ENCODE measurements at places on chromosomes 4 and X.

- DNase-seq, result no peak
- no peak overlapping the region for H3K4me3 ChIP-seq
- H3K27ac ChIP-seq, result no peak overlapping the region
- no peaks in the 10 kb centered on the region for H3K4me1 ChIP-seq
- no peaks in the 10 kb centered on the region for H3K27me3 ChIP-seq
These were observed 689.1 kb upstream of the DIAPH2 start for GRCh38 chrX:95995583-95995982.

- no peak overlapping the region for H3K4me3 ChIP-seq
- H3K27me3 ChIP-seq, result no peaks in the 10 kb centered on the region
These were observed 256.1 kb upstream of the GIMD1 start for GRCh38 chr4:106624671-106625070.

- no peaks in the 10 kb centered on the region for H3K27me3 ChIP-seq
- DNase-seq, result peak; percentile 47
- H3K4me1 ChIP-seq, result peaks cover 28% of the 10 kb centered on the region
- H3K4me3 ChIP-seq, result peak within 1 kb of the TSS; percentile 75
These were observed at the start of gene FLNA for GRCh38 chrX:154374313-154375155. FLNA (minus strand) TSS chrX:154374634; CDS start chrX:154371245, 3,389 bp downstream.

GRCh38 chr4:19386786-19387185 lies 864.9 kb upstream of the SLIT2 start:
- no peak for DNase-seq
- no peak overlapping the region for H3K27ac ChIP-seq
- H3K4me3 ChIP-seq, result no peak overlapping the region
- H3K4me1 ChIP-seq, result no peaks in the 10 kb centered on the region
- no peaks in the 10 kb centered on the region for H3K27me3 ChIP-seq

- no peaks in the 10 kb centered on the region for H3K27me3 ChIP-seq
- peaks cover 17% of the 10 kb centered on the region for H3K36me3 ChIP-seq
- no peak for DNase-seq
- H3K27ac ChIP-seq, result no peak overlapping the region
- H3K4me1 ChIP-seq, result no peaks in the 10 kb centered on the region
- no peak overlapping the region for H3K4me3 ChIP-seq
These were observed 78.2 kb downstream of the SLC10A7 start for GRCh38 chr4:146443525-146443924.

- no peak overlapping the region for H3K27ac ChIP-seq
- no peaks in the 10 kb centered on the region for H3K4me1 ChIP-seq
- DNase-seq, result no peak
- H3K27me3 ChIP-seq, result no peaks in the 10 kb centered on the region
- peaks cover 75% of the 10 kb centered on the region for H3K36me3 ChIP-seq
These were observed 8.5 kb downstream of the SRP72 start for GRCh38 chr4:56475917-56476316.

GRCh38 chr4:8910100-8910821 lies 38.6 kb upstream of the HMX1 start:
- no peaks in the 10 kb centered on the region for H3K36me3 ChIP-seq
- H3K27me3 ChIP-seq, result no peaks in the 10 kb centered on the region
- H3K27ac ChIP-seq, result no peak overlapping the region
- DNase-seq, result no peak

- H3K4me1 ChIP-seq, result no peaks in the 10 kb centered on the region
- peaks cover 4% of the 10 kb centered on the region for H3K27me3 ChIP-seq
- no peak for DNase-seq
These were observed 253.4 kb downstream of the TMA16 start for GRCh38 chr4:163747886-163748285.

- peaks cover 49% of the 10 kb centered on the region for H3K36me3 ChIP-seq
- peak overlapping the region; percentile 97 for H3K4me3 ChIP-seq
- H3K4me1 ChIP-seq, result peaks cover 26% of the 10 kb centered on the region
- H3K27ac ChIP-seq, result peak overlapping the region; percentile 100
These were observed 1.4 kb downstream of the RBM3 start for GRCh38 chrX:48575642-48576041.

DNA sequence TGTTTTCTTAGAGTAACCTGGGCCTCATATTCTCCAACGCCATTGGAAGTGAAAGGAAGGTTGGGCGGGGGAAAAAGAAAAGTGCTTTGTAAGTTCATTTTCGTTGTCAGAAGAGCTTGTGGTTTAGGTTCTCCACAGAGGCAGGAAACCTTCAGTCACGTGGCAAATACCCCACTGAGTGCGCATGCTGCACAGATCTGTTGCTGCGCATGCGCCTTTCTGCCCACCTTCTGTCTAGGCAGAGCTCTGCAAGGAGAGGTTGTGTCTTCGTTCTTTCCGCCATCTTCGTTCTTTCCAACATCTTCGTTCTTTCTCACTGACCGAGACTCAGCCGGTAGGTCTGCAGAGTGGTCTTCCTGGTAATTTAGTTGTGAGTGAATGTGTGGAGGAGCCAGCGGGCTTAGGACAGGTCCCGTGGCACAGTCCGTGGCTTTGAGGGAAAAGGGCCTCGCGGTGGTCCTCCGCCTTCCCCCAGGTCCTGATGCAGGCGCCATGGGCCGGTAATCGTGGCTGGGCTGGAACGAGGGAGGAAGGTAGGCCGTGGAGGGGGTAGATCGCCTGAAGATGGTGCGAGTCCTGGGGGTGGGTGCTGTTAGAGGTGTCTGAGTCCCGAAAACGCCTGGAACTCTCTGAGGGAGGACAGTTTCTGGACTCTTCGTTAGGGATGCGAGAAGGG lies at the start of gene PAGE5:
Gene PAGE5 (plus strand): TSS at position 228 of the 676 bp plus-strand sequence. CDS start 1,037 bp downstream, outside the sequence.
- no peaks in the 10 kb centered on the region for H3K36me3 ChIP-seq
- H3K4me1 ChIP-seq, result no peaks in the 10 kb centered on the region
- H3K27ac ChIP-seq, result no peak within 1 kb of the TSS
- DNase-seq, result no peak
- no peaks in the 10 kb centered on the region for H3K27me3 ChIP-seq

DNA sequence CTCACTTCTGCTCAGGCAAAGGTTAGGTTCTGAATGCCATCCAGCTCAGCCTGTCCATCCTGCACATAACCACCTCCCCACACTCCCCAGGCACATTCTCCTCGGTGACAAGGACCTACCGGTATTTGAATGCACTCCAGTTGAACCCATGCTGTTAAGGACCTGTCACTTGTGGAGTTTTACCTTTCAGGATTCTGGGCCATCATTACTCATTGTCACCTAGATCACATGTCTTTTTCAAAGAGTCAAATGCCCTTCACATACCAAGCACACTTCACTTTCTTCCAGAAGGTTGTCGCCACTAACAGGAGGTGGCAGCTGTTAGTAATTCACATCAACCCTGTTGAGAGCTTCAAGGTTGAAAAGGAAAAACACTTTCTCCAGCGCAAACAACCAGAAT lies 218.3 kb downstream of the SOWAHB start:
- peaks cover 24% of the 10 kb centered on the region for H3K27me3 ChIP-seq
- H3K4me1 ChIP-seq, result no peaks in the 10 kb centered on the region
- DNase-seq, result no peak
- H3K4me3 ChIP-seq, result no peak overlapping the region

DNA sequence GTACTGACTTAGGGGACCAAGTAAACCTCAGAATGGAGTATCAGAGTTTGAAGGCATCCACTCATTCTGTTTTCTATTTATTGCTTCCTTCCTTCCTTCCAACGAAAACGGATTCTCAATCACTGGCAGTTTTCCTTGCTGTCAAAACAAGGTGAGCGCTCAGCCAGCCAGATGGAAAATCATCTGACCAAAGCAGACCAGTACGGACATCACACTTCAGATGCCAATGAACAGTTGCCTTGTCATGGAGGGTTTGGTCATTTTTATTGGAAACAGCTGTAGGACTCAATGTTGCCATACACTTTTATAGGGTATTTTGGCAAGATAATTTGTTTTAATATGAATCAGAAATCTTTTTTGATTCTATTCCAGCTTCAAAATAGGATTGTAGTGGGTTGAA lies 16.6 kb downstream of the GEMIN8 start:
- no peaks in the 10 kb centered on the region for H3K27me3 ChIP-seq
- no peak for DNase-seq
- H3K36me3 ChIP-seq, result peaks cover 17% of the 10 kb centered on the region

- H3K4me3 ChIP-seq, result no peak overlapping the region
- H3K36me3 ChIP-seq, result peaks cover 10% of the 10 kb centered on the region
- no peak for DNase-seq
- H3K4me1 ChIP-seq, result peaks cover 72% of the 10 kb centered on the region
These were observed 156.0 kb downstream of the SH3KBP1 start for GRCh38 chrX:19731307-19731820.

DNA sequence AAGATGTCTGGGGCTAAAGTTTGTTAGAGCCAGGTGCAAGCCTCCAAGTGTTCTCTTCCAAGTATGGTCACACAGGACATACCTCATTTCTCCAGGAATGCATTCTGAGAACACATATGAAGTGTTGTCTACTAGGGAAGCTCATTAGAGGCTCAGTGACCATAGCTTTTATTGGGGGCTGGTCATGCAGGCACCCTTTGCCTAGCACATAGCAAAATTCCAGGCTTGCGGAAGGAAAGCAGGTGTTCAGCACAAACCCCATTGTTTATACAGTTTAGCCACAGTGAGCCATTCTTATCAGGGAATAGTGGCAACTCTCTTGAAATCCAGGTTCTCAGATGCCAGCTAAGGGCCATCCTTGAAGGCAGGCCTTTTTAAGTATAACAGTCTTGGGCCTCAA lies 339.4 kb upstream of the ZCCHC13 start:
- DNase-seq, result no peak
- H3K4me1 ChIP-seq, result peaks cover 32% of the 10 kb centered on the region
- no peak overlapping the region for H3K27ac ChIP-seq
- H3K4me3 ChIP-seq, result no peak overlapping the region
- H3K36me3 ChIP-seq, result peaks cover 15% of the 10 kb centered on the region

Measured in activated naive CD8-positive, alpha-beta T cell treated with anti-CD3 and anti-CD28 coated beads, Interleukin-2, amount 50 U/mL, for 24 hours (primary cell).